Stimulated activated CD8-positive, alpha-beta memory T cell treated with anti-CD3 and anti-CD28 coated beads, Interleukin-12 subunit alpha, Interleukin-12 subunit beta, amount 100 ng/mL, for 4 hours (primary cell): ENCODE measurements at places on chromosomes 3 and 15.

DNA sequence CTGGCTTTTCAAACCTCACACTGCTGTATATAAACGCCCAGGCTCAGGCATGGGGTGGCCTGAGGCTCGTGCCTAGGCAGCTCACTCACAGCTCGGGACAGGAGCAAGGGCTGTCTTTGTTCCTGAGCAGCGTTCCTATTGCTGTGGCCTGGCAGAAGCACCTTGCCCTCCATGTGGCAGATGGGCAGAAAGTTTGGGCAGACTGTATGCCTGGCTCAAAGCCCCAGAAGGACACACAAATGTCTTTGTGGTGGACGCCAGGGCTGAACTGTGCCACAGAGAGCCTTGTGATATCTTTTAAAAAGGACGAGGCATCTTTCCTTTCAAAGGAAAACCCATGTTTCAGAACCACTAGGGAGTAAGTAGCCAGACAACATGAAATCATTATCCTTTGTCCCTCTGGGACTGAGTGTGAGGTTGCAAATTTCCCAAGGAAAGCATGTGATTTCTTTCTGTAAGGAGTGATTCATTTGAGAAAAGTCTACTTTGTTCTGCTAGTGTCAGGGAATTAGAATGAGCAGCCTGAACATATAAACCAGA is 29.3 kb upstream of the UBE2E1 start:
- DNase-seq: no peak

- no peak for DNase-seq
Observed at GRCh38 chr15:88714782-88715372, 76.1 kb downstream of the ISG20 start.

DNA sequence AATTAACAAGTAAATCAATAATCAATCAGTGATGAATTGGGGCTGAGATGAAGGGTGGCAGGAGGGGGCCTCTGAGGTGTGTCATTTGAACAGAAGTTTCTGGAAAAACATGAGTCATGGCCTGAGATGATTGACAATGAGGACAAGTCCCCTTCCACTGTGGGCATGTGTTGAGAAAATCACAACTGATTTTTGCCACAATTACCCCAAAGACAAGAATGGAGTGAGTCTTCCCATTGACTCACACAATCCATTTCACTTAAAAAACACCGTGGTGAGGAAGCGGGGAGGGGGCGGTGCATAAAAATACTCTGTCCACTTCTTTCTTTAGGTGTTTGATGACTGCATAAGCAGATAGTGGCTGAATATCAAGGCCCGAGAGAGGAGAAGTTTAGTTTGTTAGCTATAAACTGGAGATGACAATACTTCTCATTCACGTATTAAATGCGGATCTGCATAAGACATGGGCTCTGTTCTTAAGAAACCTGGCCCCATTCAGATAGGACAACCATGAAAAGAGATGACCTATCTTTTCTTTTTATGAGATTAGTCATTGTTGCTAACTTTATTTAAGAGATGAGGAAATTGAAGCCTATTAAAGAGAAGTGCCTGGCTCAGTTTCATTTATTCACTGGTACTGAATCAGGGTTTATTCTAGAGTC is 34.7 kb downstream of the SHC4 start:
- DNase-seq: no peak

DNA sequence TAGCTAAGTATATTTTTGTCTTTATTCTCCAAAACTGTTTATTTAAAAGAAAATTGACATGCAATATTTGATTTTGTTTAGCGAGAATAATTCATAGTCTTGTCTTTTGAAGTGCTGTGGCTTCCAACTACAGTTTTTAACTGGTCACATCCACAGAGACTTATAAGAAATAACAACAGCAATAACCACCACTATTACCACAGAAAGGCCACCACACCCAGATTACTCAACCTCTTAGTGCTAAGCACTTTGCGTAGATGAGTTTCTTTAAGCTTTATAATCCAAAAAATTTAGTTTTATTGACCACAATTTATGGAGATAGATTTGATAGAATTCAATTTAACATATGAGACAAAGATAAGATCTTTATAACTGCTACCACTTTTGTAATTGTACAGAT is 468.4 kb upstream of the UBE2E2 start:
- no peak for DNase-seq

GRCh38 chr3:173744895-173745294 is 347.4 kb downstream of the NLGN1 start:
- no peak for DNase-seq

DNA sequence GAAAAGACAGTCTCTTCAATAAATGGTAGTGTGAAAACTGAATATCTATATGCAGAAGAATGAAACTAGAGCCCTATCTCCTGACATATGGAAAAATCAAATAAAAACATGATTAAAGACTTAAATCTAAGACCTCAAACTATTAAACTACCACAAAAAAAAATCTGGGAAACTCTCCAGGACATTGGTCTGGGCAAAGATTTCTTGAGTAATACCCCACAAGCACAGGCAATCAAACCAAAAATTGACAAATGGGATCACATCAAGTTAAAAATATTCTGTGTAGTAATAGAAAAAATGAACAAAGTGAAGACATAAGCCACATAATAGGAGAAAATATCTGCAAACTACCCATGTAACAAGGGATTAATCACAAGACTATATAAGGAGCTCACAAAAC is 286.4 kb downstream of the TBC1D5 start:
- DNase-seq: no peak

DNA sequence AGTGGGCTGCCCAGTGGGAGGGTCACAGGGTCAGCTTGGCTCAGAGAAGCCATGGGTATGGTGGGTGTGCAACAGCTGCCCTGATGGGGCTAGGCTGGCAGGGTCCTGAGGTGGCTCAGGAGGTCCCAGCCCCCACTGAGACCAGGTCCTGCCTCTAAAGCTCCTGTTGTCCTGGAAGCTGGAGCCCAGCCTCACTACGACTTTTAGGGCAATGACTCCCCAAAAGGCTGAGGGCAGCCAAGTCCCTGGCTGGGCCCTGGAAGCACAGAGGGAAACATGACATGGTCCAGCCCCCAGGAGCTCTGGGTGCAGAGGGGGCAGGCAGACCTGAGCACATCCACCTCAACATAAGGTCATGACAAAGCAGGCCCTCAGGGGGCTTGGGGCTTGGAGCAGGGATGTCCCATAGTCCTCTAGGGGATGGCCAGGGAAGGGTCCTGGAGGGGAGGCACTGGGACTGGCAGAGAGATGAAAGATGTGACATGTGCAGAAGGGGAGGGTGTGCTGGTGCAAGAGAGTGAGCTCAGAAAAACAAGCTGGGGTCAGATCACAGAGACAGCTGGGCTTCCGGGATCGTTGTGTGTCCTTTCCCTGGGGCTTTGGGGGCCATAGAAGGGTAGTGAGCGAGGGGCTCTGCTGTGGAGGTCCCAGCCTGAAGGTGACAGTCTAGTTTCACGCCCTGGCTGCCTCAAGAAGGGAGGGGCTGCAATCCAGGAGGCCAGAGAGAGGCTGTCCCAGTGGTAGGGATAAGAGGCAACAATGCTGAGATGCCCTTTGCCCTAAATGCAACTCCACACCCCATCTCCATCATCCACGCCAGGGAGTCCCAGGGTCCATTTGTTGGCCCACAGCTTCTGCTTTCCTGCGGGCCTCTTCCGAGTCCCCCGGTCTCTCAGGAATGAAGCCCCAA is 639 bp upstream of the ITIH3 start:
- DNase-seq: no peak

- no peak for DNase-seq
Observed at GRCh38 chr3:114427285-114428043, 133.6 kb downstream of the TIGIT start.

DNA sequence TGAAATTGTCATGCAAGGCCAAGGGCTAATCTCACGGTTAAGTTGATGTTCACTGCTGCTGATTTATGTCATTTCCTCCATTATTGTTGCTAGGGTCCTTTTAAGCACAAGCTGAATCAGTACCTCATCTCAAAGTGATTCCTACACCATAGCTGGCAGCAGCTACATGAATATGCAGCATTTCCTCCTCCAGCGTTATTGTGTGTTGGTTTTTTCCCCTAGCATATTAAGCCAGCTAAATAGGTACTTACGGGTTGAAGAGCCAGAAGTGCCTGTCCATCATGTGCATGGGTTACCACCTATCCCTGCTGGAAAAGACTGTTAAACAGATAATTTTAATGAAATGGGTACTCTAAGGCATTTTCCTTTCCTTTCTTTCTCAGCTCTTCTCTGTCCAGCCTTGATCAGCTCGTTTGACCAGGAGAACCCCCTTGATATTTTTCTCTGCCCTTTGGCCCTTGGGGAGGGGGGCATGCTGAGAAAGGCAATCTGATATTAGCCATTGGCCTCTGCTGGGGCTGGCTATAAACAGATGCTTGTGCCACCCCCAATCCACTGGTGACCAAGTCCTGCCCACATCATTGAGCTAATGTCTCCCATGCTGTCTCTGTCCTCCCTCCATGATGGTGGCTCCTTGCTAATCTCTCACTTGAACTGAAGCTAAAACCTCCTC is 115.6 kb upstream of the PLXNA1 start:
- no peak for DNase-seq

- no peak for DNase-seq
Observed at GRCh38 chr3:50416736-50417636, 57.7 kb upstream of the TMEM115 start.

DNA sequence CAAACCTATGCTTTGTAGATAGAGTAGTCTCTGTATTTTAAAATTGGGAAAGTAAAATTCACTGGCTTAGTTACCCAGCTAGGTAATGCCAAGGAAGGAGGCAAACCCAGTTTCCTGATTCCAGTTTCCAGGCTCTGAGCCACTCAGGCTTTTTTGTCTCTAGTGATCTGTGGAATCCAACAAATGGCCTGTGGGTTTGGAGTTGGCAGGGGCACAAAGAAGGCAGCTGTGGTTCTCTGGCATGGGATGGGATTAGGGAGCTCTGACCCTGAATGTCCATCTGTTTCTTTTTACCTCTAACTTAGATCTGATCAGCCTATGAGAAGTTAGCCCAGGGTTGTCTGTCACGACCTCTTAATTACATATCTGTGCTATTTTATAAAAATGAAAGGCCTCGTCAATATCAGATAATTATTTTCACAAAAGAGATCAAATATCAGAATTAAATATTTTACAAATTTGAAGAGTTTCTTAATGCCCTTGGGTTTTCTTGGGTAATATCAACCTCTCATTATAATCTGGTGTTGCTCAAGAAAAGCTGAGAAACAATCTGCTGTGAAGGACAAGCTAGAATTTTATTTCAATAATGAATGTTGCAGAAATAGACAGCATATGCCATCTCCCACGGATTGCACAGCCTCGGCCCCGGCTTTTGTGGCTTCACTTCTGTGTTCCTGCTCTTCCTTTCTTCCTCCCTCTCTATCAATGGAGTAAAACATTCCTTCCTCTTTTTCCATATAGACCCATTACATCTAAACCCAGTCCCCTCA is 63.7 kb upstream of the DAZL start:
- DNase-seq: no peak

DNA sequence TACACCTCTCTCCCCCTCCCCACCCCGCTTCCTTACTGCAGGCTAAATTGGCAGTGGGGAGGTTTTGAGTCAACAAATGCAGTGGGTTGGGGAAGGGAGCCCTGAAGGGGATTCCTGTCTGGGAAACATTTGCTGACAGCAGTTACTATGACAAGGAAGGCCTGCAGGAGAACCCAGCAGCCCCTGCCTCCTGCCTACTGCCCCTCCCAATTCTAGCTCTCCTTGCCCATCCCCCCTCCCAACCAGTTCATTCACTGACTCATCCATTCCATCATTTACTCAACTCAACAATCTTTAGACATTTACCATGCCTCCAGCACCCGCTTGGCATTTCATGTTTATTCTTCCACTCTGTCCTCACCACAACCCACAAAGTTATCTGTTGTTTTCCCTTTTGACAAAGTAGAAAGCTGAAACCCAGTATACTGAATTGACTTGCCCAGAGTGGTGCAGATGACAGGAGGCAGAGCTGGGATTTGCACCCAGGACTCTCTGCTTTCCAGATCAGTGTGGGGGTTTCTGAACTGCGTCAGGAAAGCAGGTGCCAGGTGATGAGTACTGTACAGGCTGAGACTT is 75.0 kb downstream of the MAGEF1 start:
- DNase-seq: no peak

DNA sequence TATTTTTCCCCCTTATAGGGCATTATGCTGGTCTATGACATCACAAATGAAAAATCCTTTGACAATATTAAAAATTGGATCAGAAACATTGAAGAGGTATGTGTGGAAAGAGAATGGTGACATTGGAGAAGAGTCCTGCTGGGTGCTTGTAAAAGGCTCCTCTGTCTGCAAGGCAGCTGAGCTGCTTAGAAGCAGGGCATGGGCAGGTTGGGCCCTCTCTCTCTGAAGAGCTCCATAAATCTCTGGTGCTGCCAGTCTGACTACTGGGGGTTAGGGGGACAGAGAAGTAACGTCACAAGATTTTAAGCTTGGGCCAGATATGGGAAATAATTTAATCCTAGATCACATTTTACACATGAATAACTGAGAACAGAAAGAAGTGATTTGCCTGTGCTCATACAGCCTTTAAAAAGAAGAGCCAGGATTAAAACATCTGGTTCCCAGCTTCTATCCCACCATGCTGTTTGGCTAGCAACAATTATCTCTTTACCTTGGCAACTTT is 21.9 kb upstream of the APH1B start:
- DNase-seq: no peak

GRCh38 chr15:31228980-31229826 is 97.4 kb upstream of the KLF13 start:
- DNase-seq: no peak

DNA sequence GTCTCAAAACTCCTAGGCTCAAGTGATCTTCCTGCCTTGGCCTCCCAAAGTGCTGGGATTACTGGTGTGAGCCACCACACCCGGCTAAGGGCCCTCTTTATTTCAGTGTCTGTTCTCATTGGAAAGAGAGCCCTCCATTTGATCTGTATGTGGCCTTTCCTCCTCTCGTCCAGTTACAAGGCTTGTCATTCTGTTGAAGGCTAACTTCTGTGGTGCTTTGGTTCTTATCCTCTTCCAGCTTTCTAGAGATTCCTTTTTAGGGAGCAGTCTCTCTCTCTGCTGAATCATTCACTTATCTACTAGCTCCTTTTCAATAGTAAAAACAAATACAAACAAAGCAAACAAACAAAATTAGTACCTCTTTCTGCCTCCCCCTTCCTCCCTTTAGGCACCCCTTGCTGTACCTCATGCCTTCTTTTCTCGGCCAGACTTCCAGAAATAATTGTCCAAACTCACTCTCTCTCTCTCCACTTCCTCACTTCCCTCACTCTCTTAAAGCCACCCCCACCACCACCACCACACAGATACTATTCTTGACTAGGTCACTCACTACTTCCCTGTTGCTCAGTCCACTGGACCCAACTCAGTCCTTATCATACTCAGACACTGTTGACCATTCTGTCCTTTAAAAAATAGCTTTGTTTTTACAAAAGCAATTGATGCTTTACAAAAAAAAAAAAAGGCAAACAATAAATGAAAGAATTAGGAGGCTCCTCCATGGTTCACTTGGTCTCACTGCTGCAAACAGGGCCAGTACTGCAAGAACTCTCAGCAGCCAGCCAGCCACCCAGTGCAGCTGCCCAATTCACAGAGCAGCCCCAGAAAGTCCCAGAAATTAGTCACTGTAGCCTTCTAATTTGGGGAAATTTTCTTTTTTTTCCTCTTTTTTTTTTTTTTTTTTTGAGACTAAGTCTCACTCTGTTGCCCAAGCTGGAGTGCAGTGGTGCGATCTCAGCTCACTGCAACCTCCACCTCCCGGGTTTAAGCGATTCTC is 31.7 kb upstream of the RAB11A start:
- no peak for DNase-seq

- DNase-seq: no peak
Observed at GRCh38 chr15:85976986-85977385, 102.7 kb upstream of the AGBL1 start.
